ENCODE measurements at places on chromosomes 2 and 18.

GRCh38 chr2:23452853-23453420, 68.0 kb downstream of the KLHL29 start:
- peak; percentile 69 for DNase-seq

DNA sequence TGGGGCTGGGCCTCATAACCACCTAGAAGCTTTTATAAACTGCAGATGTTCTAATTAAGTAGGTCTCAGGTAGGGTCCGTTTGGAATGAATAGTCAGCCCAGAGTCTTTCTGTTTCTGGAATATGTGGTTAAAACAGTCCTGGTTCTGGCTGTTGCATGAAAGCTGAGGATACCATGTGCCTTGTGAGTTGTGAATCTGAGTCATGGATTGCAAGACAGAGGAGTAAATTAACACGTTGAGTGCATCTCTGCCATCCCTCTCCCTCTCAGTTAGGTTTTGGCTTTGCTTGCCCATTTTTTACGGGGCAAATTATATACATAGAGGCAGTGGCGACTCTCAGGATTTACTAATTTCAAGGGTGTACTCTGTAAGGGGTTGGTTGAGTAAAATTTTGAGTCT, 59.1 kb downstream of the NCK2 start:
- DNase-seq: no peak

- DNase-seq: peak; percentile 47
Observed at GRCh38 chr2:148720501-148721001, 76.0 kb downstream of the EPC2 start.

GRCh38 chr2:195562570-195563566, 94.2 kb upstream of the SLC39A10 start:
- peak; percentile 48 for DNase-seq

GRCh38 chr2:74702001-74702715, 48.1 kb downstream of the SEMA4F start:
- DNase-seq: no peak

DNA sequence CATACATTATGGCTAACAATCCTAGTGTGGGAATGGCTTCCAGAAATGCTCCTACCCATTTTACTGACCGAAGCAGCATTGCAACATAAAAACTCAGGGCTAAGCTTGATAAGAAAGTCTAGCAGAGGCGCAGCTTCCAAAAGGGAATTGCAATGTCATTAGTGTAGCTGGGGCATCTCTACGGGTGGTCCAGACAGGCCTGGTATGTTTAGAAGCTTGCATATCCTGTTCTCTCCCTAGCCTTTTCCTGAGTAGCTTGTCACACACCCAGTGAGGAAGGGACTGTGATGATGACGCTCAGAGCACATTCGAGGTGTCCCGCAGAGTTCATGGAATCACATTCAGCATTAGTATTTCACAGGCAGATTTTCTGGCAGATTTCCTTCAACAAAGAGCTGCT, 38.0 kb upstream of the COL5A2 start:
- DNase-seq: no peak

- DNase-seq: no peak
Observed at GRCh38 chr18:62838475-62839098, 123.2 kb downstream of the PHLPP1 start.

DNA sequence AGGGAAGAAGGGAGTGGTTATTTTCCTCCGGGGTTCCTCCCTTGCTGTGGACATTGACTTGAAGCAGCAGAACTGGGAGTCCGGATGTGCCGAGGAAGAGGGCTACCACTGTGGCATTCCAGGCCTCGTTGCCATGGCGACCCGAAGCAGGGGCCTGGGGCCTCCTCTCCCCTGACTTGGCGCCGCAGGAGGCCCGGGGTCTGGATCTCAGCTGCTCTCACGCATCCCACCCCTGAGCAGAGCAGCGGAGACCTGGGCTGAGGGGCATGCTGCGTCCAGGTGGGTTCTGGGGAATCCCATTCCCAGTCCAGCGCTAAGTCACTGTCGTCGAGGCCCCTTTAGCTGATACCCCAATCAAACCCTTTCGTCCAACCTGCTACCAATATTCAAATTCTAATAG, 100.2 kb downstream of the BCL11A start:
- DNase-seq: no peak

- DNase-seq: no peak
Observed at GRCh38 chr2:58065248-58065647, 18.6 kb downstream of the VRK2 start.

- DNase-seq: no peak
Observed at GRCh38 chr2:68195096-68195495, 37.4 kb downstream of the PNO1 start.

GRCh38 chr2:29012211-29012681, 31.1 kb downstream of the TOGARAM2 start:
- DNase-seq: no peak

GRCh38 chr2:203394519-203395227, 66.5 kb downstream of the ABI2 start:
- DNase-seq: no peak

- no peak for DNase-seq
Observed at GRCh38 chr2:122636097-122636496, 880.6 kb downstream of the TSN start.

- DNase-seq: no peak
Observed at GRCh38 chr2:129009555-129010146, 691.0 kb upstream of the HS6ST1 start.

- peak; percentile 1 for DNase-seq
Observed at GRCh38 chr2:232336981-232337720, 41.4 kb upstream of the ALPP start.

DNA sequence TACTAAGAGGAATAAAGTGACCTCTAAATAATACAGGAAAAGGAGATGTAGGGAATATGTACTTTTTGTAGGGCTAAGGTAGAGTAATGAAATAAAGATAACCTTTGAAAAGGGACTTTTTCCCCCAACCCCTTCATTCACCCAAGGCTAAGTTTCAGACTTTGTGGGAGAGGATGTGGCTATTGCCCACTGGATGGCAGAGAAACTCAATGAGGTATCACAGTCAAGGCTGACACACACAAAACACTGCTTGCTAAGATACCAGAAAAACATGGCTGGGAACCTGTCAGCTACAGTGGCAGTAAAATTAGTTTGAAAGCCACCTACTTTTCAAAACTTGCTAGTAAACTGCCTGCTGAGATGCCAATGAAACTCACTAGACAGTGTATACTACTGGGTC, 158.8 kb upstream of the WDSUB1 start:
- no peak for DNase-seq

DNA sequence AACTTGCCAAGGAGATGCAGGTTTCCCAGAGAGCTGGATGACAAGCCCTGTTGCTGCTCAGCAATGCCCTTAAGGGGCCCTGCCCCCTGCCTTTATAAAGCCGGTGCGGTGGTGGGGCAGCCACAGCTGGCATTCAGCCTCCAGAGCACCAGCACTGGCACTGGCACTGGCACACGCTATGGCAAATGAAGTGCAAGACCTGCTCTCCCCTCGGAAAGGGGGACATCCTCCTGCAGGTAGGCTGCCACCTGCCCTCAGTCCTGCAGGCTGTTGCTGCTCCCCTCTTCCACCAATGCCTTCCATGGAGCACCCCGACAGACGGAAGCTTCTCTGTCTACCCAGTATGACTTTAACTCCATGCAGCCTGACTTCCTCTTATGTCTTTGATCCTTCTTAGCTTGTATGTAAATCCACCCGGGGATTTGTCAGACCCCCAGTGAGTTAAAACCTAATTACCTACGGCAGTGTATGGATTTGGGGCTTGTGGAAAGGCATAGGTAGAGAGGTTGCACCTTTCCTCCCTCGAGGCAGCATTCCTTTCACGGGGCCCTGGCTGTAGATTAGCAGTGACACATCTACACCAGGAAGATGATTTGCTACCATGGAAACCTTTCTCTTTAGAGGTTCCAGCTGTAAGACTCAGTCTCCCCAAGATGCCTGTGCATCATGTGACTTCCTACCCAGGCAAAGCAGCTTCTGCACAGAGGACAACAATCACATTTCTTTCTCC, at the start of gene DAPL1:
Gene DAPL1, plus strand, starts transcription at position 123 of the 730 bp plus-strand sequence. Its CDS starts 56 bp downstream, at position 179.
- DNase-seq: no peak

DNA sequence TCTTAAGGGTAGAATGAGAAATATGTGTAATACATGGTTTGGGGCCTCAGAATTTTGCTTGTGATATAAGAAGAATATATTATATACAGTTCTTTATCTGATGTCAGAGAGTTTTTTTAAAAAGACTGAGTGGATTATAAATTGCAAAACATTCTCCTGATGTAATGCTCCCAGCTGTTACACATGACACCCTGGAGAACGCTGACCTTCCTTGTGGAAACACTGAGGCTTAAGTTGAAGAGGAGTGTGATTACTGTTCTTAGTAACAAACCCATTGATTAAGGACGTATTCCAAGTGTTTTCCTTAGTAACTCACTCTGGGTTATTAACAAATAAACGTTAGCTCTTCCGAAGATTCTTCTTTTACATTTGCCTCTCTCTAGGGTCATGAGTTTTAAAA, 1069.3 kb upstream of the CNTNAP5 start:
- no peak for DNase-seq

- DNase-seq: no peak
Observed at GRCh38 chr2:31371691-31372090, 42.9 kb downstream of the XDH start.

DNA sequence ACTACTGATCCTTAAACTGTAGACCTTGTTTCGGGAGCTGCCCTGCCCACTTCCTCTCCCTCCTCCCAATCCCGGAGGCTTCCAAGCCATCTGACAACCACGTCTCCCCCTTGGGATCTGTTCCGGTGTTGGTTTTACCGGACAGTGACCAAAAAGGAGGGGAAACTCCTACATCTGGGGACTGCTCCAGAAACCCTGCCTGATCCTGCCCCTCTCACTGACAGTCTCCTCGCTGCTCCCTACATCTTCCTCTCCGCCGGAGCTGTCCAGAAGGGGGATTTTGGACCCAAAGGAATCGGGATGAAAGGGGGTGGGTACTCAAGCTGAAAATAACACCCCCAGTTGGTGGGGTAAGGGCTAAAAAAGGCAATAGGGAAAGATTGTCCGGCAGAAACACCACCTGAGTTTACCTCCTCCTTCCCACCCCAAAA, 1.5 kb downstream of the INO80D start:
- DNase-seq: peak; percentile 40

DNA sequence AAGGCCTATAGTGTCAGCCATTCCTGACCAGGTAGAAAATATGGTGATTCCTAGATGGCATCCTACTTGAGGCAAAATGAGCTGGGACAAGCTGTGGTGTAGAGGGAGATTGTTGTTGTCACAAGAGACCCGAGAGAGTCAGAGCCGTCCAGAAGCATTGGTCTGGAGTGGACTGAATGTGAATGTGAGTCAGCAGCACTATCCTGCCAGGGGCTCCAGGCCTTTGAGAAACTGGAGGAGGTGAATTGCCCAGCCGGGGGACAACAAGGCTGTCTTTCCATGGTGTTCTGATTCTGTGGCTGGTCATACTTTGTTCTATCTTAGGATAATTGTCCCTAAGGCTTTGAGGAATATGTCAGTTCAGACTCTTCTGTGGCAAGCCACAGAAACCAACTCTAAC, 29.4 kb upstream of the EIF2AK3 start:
- DNase-seq: no peak

GRCh38 chr2:196677404-196677803, 37.9 kb downstream of the CCDC150 start:
- no peak for DNase-seq

DNA sequence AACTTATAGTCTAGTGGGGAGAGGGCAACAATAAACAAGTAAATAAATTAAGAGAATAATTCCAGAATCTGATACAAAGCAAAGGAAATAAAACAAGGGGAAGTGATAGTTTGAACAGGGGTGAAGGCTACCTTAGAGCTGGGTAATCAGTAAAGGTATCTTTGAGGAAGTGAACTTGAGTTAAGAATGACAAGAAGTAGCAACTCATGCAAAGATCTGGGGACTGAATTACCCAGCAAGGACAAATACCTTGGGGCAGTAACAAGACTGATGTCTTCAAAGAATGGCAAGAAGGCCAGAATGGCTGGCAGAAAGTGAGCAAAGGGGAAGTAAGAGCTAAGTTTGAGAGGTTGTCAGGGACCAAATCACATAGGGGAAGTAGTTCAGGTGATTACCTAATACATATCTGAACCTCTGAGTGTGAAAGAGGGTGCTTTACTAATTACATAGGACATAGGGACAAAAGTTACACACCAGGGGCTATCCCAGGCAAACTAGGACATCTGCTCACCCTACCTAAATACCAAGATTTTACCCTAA, 244.6 kb upstream of the HNRNPA3 start:
- DNase-seq: no peak

DNA sequence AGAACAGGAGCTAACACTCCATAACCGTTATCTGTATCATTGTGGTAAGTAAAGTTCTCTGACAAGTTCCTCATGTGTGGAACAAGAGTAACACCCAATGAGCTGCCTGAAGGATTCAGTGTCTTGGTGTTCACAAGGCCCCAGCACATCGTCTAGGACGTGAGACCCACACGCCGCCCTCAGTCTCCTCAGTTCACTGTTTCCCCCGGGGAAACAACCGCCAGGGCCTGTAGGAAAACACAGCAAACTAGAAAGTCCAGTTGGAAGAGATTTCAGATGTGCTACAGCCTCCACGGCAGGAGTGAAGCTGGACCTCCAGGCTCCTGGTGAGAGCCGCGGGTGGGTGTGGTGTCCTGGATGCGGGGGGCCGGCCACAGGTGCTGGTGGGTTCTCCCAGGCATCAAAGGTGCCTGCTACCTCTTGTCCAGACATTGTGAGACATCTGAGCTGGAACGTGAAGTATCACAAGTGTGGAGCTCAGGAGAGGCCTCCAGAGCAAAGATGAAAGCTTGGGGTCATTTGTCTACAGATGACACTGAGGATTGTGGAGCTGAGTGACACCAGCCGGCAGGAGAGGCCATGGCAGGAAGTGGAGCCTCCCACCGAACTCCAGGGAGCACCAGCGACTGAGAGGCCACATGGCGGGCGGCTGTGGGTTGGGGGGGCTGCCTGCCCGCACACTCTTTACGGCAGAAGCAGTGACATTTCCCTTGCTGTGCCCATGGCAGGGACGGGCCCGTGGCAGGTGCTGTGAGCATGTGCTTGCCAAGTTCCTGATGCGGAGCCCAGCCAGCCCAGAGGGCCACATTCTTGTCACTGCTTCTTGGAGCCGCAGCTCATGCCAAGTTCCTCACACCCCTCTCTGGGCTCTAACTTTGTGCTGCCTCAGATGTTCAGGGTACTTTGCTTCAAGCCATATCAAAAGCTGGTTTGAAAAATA, 131.2 kb downstream of the TMEM18 start:
- DNase-seq: no peak

GRCh38 chr2:197058777-197059300, 132.3 kb upstream of the PGAP1 start:
- DNase-seq: no peak

GRCh38 chr2:190340369-190340768, 3.0 kb upstream of the INPP1 start:
- DNase-seq: no peak

DNA sequence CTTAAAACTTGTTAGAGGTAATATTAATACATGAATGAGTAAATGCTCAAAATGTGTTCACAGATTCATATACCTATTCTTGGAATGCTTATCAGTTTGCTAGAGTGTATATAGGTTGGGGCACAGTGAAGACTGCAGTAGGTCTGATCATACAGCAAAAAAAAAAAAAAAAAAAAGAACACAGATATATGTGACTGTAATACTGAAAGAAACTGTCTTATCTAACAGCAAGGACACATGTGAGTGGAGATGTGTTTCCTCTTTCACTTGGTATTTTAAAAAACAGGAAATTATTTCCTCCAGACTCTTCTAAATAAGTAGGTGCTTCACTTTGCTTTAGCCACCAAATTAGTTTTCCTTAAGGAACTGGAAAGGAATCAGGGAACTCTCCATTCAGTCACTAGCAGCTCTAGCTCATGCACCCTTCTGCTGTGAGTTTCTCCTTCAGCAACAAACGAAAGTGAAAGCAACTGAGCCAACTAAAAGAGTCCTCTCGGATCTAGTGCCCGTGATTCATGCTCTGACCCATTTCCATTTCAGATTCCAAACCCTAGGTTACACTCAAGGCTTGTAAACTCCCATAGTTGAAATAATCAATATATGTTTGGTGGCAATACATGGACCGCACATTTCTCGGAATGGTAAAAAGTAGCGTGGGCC, 98.5 kb downstream of the DSEL start:
- peak; percentile 19 for DNase-seq
